Hippocampal formation (tissue), 2 donors: ENCODE measurements at places on chromosomes 3 and 15.

GRCh38 chr3:58308728-58309127 is 2.4 kb downstream of the HTD2 start:
- no peak for DNase-seq

- no peak for DNase-seq
Observed at GRCh38 chr3:165133188-165133899, 55.0 kb upstream of the SI start.

- DNase-seq, result no peak
Observed at GRCh38 chr3:62898530-62899496, 23.6 kb upstream of the CADPS start.

- DNase-seq, result no peak
Observed at GRCh38 chr3:192848371-192849233, 69.1 kb downstream of the MB21D2 start.

- no peak for DNase-seq
Observed at GRCh38 chr15:43293432-43293831, 26.7 kb upstream of the TGM5 start.

GRCh38 chr3:149612456-149612855 is 45.4 kb downstream of the WWTR1 start:
- no peak for DNase-seq

DNA sequence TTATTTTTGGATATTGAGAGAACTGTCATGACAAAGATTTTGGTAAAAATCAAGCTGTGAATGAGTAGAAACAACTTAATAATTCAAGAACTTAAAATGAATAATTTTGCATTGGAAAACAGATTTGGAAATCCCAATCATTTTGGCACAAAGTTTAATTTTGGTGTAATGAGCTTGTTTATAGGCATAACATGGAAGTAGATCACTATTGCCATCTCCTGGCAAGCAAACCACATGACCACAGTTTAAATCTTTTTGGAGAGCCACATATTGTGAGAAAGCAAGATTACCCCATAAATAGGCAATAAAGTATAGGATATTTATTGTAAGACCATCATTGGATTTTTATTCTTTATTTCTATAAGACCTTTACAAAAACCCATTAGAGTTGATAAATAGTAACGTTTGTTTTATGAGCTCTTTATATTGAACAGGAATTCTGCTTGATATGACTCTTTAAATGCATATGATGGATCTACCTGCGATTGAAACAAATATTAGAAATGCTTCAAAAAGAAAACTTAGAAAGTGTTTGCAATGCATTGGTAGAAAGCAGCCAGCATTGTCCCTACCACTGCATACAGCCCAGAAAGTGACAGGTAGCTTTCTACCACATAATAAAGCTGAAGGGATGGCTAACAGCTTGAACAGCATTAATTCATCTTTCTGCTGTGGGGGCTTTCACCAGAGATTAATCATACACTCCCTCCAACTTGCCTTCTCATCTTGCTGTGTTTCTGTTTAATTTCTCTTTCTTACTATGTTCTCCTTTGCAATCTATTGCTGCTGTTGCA is 766.8 kb downstream of the TBL1XR1 start:
- DNase-seq, result peak; percentile 65

DNA sequence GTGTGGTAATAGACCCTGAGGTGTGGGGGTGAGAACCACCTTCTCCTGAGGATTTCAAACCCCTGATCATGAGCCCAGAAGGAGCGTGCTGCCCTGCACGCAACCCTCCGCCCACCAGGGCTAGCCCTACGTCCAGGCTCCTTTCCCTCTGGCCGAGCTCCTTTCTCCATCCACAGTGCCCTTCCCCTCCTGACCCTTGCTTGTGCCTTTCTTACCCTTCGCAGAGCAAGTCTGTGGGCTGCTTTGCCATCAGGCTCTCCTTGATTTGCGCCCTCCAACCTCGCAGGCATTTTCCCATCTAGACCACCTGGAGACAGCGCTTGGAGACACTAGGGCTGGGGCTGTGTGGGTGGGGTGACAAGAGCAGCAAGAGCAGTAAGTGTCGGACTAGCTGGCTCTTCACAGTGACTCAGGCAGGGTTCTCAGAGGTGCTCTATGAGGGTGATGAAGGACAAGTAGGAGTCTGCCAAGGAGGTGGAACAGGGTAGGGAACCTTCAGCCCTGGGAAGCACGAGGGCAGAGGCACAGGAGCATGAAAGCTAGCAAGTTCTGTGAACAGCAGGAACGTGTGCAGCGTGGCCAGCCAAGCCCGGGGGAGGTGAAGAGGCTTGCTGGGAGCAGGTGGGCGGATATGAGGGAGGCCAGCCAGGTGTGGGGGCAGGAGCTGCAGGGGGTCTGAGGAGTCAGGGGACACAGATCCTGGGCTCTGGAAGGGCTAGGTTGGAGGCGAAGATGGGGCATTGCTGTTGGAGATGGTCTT is 2.5 kb upstream of the SLC38A3 start:
- no peak for DNase-seq

DNA sequence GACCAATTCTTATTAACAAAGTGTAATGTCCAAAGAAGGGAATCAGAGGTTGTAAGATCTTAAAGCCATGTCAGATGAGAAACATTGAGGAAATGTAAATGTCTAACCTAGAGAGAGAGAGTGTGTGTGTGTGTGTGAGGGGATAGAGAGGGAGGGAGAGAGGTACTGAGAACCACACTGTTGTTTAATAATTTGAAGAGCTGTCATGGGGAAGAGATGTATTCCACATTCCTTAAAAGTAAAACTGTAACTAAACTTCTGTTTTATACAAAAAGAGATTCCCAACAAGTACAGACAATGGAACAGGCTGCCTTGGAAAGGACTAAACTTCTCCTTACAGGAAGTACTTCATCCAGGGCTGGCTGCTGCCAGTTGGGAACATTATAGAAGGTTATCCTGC is 68.9 kb upstream of the BOC start:
- no peak for DNase-seq

DNA sequence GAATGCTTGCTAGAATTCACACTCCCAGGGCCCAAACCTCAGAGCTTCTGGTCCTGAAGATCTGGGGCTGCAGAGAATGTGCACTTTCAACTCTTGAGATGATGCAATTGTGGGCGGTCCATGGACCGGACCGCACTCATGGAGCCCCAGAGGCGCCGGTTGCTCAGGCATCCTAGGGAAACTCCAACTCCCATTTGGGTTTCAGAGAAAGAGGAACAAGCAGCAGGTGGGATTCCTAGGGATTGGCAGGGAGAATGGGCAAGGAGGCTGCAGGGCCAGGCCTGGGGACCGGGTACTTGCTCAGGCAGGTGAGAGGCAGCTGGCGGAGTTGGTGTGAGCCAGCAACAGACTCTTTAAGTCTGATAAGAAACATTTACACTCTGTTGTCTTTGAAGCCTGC is 3.5 kb downstream of the NOX5 start:
- DNase-seq, result no peak

GRCh38 chr3:145395421-145395820 is 765.6 kb downstream of the PLOD2 start:
- DNase-seq, result no peak

- DNase-seq, result no peak
Observed at GRCh38 chr15:51286816-51287215, 51.6 kb downstream of the CYP19A1 start.

DNA sequence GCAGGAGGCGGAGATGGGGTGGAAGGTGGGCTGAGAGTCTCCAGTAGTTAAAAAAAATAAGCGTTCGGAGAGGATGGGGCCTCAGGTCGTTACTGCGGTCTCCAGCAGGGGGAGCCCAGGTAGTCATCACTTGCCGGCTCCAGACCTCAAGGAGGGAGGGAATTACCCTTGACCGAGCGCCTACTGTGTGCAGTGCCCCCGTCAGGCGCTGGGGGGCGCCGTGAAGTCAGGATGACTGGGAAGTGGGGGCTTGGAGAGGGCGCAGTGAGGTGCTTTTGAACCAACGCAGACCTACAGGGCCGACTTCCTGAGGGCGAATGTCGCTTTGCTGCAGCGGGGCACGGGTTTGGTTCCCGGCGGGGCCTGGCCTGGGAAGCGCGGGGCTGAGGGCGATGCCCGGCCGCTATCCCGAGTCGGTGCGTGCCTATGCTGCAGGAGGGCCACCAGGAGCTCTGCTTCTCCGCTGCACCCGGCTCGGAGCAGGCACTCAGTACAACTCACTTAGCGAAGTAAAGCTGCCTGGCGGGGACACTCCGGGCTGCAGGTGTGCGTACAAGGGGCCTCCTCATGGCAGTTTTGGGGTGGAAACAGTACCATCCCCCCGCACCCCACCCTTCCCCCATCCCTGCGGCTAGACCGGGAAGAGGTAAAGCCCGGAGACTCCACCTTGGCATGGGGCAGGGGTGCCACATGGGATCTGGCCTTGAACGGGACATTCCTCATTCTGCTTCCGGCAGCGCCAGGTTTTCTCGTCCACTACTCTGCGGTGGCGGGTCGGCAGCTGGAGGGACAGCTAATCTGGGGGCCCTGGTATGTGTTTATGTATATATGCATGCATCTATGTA is 79.8 kb downstream of the RHCG start:
- no peak for DNase-seq

- DNase-seq, result no peak
Observed at GRCh38 chr3:157938154-157938779, 168.0 kb downstream of the SHOX2 start.

- DNase-seq, result no peak
Observed at GRCh38 chr15:49215768-49216739, 46.0 kb downstream of the GALK2 start.

DNA sequence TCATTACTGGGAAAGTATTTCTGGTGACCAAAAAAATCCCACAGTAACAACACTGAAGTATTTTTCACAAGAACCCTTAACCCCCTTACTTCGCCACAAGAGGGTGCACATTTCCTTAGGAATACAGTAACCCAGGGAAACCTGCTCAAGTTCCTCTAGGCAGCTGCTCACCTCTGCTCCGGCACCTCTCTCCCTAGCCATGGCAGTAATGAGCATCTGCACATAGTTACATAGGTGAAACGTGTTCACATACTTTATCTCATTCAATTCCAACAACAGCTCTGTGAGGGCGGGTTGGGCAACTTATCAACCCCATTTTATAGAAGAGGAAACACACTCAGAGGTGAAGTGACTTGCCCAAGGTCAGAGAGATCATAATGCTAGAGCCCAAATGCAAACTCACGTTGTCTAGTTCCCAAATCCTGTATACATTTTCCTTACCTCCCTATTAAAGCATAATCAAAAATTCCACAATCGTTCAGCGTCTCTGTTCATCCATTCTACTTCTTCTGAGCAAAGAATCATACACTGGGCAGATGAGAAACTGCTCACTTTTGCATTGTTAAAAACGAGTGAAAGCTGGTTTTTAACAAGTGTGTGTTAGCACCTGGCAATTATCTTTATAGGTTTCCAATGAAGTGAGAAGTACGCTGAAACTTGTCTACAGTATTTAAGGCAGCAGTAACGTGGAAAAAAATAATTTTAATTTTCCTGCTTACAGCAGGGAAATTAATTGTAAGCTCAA is 90.7 kb downstream of the IGF2BP2 start:
- no peak for DNase-seq

- DNase-seq, result peak; percentile 34
Observed at GRCh38 chr3:64530434-64531049, 157.3 kb downstream of the ADAMTS9 start.

DNA sequence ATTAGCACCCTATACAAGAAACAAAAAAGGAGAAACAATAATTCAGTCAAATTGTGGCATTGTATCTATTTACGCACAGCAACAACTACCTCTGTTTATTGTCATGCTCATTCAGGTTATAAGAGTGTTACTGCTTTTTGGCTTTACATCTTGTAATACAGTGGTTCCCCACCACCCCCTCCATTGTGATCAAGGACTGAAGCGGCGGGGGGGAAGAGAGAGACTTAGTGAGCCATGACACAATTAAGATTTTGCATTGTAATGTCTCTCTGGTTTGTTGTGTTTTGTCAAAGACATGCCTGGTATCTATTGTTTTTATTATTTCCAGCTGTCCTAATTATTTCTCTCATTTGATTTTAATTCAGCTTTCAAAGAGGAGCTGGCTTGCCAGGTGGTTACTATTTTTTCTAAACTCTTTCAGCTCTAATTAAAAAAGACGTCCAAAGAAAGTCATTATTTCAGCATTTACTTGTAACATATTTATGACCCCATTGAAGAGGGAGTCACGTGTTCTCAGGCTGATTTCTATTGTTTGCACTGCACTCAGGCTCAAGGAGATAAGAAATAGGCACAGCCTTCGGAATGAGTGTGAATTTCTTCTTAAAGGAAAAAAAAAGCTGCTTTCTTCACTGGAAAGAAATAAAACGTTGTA is 234.4 kb upstream of the TBL1XR1 start:
- DNase-seq, result no peak

GRCh38 chr3:173275740-173276139 is 121.8 kb upstream of the NLGN1 start:
- no peak for DNase-seq

DNA sequence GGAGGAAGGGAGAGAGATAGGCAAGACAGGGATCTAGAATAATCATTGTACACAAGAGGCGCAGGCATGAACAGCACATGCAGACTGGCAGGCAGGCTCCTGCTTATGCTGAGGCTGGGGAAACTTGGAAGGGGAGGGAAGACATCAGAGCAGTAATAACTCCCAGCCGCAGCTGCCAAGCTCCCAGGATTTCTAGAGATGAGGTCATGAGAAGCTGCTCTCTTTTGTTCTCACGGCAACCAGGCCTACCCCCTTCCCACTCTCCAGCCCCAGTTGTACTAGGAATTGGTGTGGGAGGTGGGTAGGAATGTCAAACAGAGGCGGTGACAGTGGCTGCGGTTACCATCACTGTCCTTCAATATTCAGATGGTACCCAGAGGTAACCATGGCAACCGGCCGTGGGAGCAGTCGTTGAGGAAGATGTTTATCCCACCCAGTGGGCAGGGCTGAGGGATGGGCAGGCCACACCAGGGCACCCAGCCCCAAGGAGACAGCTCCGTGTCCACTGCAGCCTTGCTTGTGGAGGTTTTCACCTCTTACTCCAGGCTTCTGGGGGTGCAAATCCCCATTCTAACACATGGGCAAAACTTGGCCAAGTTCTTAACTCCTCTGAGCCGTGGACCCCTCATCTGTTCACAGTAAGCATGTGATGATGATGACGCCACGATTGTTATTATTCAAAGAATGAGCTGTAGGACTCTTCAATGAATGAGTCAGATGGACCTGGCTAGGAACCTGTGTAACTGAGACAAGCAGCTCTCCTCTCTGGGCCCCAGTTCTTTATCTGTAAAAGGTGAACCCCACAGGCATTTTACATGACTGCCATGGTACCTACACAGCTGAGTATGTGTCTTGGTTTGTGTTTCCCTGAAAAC is 360.8 kb upstream of the PROK2 start:
- DNase-seq, result no peak

DNA sequence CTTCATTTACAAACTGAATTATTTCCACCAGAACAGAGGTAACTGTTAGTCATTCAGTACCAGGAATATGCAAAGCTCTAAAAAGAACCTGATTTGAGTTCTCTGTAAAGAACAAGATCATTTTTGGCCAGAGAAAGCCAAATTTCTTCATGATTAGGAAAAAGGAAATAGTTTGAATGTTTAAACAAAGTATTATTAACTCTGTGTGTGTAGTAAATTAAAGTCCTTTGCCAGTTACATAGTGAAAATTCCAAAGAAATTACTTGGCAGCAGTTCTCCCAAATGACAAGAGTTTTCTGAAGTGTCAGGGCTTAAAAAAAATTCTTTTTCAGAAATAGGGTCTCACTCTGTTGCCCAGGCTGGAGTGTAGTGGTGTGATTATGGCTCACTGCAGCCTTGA is 24.5 kb downstream of the QTRT2 start:
- no peak for DNase-seq
